ENCODE measurements at places on chromosomes 1 and 21.

GRCh38 chr1:117930484-117930883 lies 945 bp downstream of the WDR3 start:
- no peak for DNase-seq

DNA sequence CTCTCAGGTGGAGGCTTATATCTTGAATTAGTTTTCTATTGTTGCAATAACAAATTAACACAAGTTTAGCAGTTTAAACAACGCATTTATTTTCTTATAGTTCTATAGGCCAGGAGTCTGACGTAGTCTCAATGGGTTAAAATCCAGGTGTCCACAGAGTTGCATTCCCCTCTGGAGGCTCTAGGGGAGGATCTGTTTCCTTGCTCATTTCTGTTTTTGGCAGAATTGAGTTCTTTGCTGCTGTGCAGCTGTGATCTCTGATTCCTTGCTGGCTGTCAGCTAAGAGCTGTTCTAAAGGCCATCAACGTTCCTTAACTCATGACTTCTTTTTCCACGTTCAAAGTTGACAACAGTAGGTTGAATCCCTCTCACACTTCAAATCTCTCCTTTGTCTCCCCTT lies 31.8 kb downstream of the S100A10 start:
- no peak for DNase-seq

GRCh38 chr1:184597650-184598357 lies 156.9 kb downstream of the EDEM3 start:
- no peak for DNase-seq

DNA sequence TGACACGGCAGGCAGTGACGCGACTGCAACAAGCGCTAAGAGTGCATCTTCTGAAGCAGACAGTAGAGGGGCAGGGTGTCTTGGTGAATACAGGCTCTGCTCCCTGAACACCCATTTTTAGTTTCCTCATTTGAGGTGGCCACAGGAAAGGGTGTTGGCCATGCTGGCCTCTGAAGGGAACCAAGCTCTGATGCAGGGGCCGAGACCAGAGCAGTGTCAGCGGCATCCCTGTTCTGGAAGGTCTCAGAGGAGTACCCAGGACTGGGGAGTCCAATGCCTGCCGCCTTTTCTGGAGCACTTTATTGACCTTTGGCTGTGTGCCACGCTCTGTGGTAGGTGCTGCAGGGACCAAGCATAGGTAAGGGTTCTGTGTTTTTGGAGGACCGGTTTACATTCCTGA lies 100.4 kb downstream of the KCNJ6 start:
- DNase-seq = no peak
